HAP-1 (cell line): ENCODE measurements at places on chromosomes 12 and 14.

DNA sequence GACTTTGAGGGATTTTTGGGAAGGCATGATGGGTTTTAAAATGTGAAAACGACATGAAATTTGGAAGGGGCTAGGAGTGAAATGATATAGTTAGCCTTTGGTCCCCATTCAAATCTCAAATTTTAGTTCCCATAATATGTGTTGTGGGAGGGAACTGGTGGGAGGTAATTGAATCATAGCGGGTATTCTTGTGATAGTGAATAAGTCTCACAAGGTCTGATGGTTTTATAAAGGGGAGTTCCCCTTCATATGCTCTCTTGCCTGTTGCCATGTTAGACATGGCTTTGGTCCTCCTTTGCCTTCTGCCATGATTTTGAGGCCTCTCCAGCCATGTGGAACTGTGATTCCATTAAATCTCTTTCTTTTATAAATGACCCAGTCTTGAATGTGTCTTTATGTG lies 72.8 kb downstream of the SLC16A7 start:
- no peak for DNase-seq

GRCh38 chr12:58435647-58436046 lies 484.7 kb downstream of the LRIG3 start:
- DNase-seq = no peak

GRCh38 chr12:88247241-88247643 lies 105.1 kb downstream of the TMTC3 start:
- no peak for DNase-seq

GRCh38 chr12:132162508-132163031 lies 18.3 kb downstream of the NOC4L start:
- no peak for DNase-seq

GRCh38 chr12:42660968-42661937 lies 71.7 kb upstream of the PRICKLE1 start:
- DNase-seq = no peak

GRCh38 chr12:21296348-21296747 lies 38.4 kb downstream of the SLCO1A2 start:
- no peak for DNase-seq

DNA sequence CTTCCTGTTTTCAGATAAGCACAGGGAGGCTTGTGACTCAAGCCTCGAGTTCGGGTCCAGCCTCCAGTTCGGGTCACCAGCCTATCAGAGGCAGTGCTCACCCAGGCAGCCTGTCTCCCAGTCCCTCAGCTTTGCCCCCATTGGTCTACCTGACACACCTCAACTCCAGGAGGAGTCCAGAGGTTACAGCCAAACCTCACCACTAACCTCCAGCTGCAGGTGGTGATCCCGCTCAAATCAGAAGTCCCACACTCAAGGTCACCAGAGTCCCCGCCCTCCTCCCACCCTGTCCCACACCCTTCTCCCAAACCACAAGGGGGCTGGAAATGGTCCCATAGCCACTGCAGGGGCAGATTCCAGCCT lies 42.1 kb downstream of the KDM2B start:
- no peak for DNase-seq

- DNase-seq = no peak
Measured at GRCh38 chr14:36313206-36313605, 7.2 kb downstream of the MBIP start.

DNA sequence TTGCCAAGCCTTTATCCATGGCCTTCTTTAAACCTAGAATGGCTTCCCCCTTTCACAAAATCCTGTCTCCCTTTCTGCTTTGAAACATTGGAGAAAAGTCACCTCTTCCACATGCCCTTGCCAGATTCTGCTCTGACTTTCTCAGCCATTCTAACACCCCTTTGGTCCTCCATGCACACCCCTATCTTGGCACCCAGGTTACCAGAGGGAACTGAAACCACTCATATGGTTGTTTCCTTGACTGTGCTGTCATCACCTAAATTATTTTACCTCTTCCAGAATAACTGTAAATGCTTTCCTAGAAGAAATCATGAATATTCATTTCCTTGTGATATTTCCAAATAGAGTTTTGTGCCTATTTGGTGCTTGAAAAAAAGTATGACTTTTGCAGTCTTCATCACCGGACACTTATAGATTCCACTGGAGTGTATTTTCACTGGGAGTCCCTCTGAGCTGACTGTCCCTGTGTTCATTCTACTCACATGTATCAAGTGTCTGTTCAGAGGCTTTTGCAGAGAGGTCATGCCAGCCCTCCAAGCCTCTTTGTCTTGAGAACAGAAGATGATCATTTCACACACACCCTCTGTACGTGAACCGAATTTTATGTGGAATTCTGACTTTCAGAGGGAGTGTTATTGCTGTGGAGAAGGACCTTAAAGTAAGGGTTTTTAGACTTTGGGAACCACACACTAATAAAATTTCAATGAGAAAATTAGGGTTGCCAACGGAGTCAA lies 74.1 kb downstream of the PLXNC1 start:
- DNase-seq = no peak

- DNase-seq = no peak
Measured at GRCh38 chr12:107493666-107494065, 191.9 kb upstream of the PWP1 start.

DNA sequence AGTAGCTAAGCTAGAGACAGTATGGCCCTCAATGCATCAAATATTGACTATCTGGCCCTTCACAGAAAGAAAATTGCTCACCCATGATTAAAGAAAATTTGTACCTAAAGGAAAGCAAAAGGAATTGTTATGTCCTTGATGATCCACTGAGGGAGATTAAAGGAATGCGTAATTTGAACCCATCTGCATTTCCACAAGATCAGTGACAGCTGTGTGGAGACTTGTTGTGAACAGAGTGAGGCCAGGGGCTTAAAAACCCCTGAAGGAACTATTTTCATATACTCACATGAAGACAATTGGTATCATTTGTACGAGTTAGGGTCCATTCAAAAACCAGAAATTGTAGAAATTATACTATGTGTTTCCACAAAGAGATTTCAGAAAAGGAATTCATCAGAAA lies 1908.1 kb upstream of the SEL1L start:
- no peak for DNase-seq

DNA sequence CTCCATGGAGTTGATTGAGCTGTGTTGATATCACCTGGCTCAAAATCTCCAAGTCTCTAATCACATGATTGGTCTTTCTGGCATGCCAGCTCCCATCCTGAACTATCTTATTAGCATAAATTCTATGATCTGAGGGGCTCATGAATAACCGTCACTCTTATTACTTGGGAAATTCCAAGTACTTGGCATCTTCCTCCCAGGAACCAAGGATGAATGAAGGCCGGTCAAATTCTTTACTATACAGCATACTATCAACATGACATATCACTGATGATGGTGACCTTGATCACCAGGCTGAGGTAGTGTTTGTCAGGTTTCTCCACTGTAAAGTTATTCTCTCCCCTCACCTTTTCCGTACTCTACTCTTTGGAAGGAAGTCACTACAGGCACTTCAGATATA lies 16.4 kb upstream of the NUBPL start:
- no peak for DNase-seq

GRCh38 chr14:58703161-58703506 lies 65.4 kb downstream of the DACT1 start:
- no peak for DNase-seq
